ENCODE measurements at places on chromosomes 2 and 18. TPM values are rescaled to one million over a fixed set of nuclear protein-coding genes. Genes with fewer than 3 reads are reported as not detected.

GRCh38 chr18:31996007-31996406, 22.6 kb upstream of the RNF125 start:
- DNase-seq = no peak

DNA sequence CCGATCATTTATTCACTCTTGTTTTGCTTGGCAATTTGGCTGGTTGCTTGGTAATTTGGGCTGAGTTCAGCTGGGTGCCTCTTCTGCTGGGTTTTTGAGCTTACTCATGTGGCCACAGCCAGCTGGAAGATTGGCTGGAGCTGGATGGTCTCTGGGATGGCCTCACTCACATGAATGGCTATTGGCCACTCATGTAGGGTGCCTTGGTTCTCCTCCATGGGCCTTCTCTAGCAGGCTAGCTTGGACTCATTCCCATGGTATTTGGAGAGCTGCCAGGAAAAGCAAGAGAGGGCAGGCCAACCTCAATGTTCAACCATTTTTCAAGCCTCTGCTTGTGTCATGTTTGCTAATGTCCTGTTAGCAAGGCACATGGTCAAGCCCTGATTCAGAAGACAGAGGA, 16.9 kb downstream of the ZAP70 start:
- no peak for DNase-seq

DNA sequence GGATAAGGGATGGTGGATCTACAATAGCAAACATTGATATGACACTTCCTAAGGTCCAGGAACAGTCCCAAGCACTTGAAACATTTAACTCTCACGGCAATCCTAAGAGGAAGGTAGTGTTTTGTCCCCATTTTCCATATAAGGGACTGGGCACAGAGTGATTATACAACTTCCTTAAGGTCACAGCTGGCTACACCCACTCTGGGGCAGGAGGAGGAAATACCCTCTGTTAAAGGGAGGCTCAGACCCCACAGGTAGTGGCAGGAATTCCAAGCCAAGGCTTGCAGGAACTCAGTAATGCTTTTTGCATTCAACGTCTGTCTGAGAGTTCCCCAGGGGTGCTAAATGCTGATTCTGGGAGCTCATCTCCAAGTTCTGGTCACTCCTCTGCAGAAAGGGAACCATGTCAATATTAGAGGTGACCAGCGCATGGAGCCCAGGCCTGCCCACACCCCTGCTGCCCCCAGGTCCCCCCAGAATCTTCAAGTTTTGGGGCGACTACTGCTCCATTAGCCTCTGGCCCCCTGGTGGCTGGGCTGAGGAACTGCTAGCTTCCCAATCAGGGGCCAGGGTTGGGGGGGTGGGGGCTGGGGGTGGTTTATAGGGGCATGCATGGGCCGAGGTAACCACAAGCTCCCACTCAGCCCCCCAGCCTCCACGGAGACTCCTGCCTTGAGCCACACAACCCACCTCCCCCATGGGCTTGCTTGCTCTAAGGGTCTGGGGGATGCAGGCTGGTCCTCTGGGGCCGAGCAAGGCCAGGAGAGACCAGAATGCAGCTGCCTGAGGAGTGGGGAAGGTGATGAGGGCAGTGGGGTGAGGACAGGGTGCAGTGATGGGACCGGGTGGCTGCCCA, 11.1 kb downstream of the OBSL1 start:
- DNase-seq = no peak

- DNase-seq = no peak
Observed at GRCh38 chr2:2112416-2113105, 218.5 kb downstream of the MYT1L start.

Gene KCMF1
- 50.5 TPM for total RNA-seq

Data from lung (tissue), 17 donors.